ENCODE measurements at places on chromosomes 4 and X.

DNA sequence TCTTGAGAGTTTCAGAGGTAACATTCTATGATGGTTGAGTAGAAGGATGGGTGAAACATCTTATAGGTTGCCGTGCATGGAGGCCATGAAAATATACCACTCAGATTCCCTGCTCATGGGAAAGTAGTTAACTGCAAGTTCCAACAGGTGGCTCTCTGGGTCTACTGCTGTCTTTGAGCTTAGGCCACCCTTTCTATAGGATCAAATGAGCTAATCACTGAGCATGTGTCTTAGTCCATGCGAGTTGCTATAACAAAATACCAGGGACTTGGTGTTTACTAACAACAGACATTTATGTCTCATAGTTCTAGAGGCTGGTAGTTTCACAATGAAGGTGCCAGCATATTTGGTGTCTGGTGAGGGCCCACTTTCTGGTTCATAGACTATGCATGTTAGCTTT is 144.8 kb upstream of the UNC5C start:
- DNase-seq, result no peak

- no peak for DNase-seq
Observed at GRCh38 chr4:119314356-119314755, 7.6 kb downstream of the FABP2 start.

DNA sequence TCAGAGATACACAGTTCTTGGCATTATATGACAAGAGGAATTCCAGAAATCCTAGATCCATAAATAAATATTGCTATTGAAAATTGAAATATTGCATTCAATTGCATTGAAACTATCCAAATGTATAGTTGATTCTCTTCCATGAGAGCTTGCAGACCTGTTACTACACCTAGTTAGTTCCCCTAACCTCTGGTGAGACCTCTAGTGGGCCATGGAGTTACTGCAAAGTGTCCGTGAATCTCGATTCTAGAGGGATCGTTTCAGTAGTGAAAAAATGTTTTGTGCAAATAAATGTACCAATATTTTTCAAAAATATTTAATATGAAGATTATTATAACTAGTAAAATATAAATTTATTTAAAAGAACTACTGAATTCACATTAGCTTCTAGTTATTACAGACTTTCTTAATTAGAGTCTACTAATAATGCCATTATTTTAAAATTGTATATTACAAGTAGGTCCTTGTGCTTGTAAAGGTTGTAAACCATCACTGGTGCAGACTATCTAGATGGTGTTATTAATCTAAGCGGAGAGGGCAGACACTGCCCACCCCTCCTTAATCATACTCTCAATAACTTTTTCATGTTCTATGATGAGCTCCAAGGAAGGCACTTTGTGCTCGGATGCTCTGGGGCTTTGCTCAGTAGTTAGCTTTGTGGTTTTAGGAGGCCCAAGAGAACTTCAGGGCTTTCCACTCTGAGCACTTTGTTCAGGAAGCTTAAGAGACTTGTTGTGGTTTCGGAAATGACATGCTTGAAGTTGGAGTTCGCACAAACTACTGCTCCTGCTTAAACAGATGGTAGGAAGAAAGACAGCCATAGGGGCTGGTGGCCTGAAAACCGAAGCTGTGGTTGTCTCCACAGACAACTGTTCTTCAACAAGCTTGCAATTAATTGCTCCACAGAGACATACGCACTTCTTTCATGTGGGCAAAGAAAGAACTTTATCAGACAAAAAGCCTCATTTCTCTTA is 42.8 kb downstream of the IL21 start:
- DNase-seq, result no peak

- DNase-seq, result no peak
Observed at GRCh38 chr4:74327762-74328161, 19.5 kb downstream of the EPGN start.

DNA sequence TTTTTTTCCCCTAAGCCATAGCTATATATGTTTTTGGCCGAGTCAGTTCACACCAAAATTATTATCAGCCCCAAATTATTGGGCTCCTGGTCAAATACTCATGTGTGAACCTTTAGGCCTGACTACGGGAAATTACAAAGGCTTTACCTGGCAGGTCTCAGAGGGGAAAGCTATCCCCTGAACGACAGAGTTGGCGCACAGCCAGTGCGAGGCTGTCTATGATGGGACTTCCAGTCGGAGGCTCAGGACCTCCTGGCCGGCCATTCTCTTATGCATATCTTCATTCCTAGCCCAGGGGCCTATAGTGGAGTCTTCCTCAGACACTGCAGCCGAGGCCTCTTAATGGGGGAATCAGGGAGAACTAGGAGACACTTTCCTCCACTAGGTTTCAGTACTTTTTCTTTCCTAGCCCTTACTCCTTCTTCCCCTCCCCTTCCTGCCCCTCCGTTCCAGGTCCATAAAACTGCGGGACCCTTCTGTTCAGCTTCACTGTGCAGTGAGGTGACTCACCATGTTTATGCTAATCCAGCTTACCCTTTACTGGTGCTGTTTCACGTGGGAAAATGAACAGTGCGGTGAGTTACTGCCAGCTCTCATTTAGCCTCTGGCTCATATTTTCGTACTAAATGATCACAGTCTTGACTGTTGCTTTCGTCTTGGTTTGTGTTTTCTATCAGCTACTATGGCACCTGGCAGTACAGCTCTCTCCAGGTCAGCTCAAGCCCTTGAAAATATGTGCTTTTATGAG is 533.9 kb downstream of the FSTL5 start:
- DNase-seq, result no peak

DNA sequence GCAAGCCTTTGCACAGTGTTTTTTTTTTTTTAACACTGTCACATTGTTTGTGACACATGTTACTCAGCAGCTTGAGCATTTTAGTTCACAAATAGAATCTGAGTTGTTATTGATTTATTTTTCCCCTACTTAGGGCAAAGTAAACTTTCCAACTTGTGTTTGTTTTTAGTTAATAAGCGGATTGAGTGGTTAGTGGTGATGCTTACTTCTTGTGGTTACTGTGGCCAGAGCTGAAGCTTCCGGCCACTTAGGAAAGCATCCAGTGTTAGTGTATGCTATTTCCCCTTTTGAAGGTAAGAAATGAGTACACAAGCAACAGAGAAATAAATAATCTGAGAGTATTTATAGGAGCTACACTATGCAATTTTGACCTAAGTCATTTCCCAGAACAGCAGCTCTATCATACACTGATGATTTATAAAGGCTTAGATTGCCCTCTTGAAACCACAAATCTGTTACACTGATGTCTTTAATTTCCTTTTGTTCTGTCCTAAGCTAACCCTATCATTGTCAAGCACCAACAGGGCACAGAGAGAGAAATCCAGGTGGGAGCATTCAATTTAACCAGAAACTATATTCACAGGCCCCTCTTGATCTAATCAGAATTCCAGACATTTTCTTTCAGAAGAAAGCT is 2464.6 kb downstream of the PCDH7 start:
- DNase-seq, result no peak

DNA sequence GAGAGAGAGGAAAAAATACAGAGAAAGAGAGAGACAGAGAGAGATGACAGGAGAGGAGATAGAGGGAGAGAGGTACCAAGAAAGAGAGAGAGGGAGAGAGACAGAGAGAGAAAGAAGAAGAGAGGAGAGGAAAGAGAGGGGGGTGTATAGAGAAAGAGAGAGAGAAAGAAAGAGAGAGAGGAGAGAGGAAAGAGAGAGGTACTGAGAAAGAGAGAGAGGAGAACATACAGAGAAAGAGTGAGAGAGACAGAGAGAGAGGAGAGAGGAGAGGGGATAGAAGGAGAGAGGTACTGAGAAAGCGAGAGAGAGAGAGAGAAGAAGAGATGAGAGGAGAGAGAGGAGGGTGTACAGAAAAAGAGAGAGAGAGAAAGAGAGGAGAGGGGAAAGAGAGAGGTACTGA is 269.4 kb downstream of the CRLF2 start:
- no peak for DNase-seq

- DNase-seq, result peak; percentile 79
Observed at GRCh38 chrX:74614093-74614909, at the start of gene RLIM. RLIM (minus strand) TSS chrX:74614624; CDS start chrX:74595977, 18,647 bp downstream.

- no peak for DNase-seq
Observed at GRCh38 chr4:23269566-23269965, 576.8 kb downstream of the GBA3 start.

DNA sequence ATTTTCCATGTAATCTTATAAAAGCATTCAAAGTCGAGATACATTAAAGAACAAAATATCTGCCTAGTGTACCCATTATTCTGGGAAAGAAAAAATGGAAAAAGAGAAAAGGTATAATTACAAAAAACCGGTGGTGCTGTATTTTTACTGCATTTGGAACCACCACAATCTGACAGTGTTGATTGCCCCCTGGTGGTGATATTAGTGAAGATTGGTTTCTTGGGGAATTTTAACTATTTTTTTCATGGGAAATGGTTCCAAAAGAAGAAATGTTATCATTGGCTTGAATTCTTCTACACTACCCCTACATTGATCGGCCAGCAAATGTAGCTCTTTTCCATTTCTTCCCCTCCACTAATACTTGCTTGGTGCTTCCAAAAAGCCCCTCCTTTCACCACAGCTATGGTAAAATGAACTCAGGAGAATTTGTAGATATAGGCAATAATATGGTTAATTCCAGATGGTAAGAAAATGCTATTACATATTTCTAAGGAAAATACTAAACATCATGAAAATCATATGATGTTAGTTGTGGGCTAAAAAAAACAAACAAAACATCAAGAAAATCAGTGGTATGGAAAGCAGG is 50.0 kb downstream of the COX18 start:
- no peak for DNase-seq

- DNase-seq, result no peak
Observed at GRCh38 chr4:10613926-10614478, 70.6 kb downstream of the CLNK start.

DNA sequence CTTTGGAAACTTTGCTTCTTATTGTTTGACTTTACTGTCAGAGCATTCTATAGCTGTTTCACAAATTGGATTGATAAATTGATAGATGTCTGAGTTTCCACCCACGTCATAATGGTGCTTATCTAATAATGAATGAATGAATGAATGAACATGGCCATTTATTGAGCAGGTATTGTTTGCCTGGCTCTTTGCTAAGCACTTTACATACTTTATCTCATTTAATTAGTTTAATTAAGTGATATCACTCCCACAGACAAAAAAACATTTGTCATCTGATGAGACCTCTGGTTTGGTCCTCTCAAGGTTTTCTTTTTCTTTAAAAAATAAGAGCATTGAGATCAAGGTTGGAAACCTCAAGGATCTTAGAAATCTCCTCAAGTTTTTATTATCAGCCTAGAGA is 2.8 kb downstream of the FRAS1 start:
- DNase-seq, result no peak

DNA sequence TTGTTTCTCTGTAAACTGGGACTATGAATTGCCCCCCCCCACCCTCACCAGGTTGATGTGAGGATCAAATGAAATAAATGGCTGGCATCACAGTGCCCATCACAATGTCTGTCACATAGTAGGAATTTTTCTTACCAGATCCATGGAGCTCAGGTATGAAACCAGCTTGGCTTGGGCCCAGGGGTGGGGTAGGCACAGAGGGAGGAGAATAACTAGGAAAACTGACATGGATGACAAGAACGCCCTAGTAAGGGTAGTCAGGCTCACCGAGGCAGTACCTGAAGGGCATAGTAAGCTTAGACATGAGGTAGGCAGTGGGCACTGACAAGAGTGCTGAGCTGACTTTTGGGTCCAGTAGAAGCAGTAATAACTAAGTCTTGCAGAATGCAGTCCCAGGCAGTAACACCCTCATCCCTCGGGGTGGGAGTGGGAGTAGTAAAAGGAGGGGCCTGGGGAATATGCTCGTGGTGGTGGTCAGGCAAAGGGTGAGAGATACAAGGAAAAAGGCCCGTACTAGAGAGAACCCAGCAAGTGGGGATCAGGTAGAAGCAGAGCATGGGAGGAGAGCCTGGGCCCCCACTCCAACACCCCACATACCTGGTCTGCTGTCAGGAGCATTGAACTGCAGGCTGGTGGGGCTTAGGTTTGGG is 155.9 kb upstream of the PJA1 start:
- no peak for DNase-seq

- no peak for DNase-seq
Observed at GRCh38 chr4:111537871-111538270, 607.4 kb upstream of the FAM241A start.

DNA sequence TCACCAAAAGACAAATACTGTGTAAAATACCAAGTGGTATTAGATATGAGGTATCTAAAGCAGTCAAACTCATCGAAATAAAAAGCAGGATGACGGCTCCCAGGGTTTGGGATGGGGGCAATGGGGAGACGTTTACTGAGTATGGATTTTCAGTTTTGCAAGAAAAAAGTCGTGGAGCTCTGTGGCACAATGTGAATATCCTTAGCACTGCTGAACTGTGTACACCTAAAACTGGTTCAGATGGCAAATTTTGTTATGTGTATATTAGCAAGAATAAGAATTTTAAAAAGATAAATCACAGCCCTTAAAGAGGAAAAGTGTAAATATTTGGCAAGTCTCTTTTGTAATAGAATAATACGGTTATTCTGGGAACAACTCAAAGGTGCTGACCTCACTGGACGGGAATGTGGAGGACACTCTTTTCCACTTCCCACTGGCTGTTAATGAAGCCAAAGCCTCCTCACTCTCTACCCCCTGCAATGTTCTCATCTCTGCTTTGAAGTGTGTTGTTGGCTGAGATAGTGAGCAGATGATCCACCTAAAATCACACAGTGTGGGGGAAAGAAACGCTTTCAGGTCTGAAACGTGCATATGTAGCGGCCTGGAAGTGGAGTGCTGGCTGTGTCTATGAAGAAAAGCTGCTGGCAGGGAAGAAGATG is 49.2 kb downstream of the SEL1L3 start:
- DNase-seq, result no peak

GRCh38 chr4:127007305-127007704 is 625.5 kb upstream of the INTU start:
- DNase-seq, result no peak

DNA sequence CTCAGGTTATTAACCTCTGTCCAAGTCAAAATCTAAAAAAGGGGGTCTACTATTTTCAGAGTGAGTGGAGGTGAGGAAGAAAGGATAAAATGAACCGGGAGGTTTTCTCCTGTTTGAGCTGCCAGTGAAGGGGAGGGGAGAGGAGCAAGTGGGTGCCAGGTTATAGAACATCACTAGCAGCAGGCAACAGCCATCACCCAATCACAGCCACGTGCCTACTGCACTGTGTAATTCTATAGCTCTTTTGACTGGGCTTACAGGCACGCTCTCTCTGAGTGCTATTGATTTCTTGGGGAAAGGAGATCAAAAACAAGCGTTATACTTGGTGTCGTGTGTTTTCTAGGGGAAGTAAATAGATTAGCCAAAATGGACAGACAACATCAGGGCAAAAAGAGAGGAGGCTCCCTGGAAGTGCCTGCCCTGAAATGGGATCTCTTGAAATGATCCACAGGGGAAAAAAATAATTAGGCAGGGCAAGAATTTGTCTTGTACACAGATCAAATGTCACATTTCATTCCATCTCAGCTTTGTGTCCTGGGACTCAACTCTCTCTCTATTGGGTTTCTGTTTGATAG is 300.5 kb upstream of the LCORL start:
- DNase-seq, result no peak

GRCh38 chr4:43425206-43425605 is 532.7 kb downstream of the GRXCR1 start:
- DNase-seq, result no peak

All from stimulated activated CD8-positive, alpha-beta memory T cell treated with anti-CD3 and anti-CD28 coated beads, Interleukin-4, amount 100 ng/mL, for 1 hour (primary cell).